ENCODE measurements at places on chromosomes 11 and 22.

- no peak for DNase-seq
These were observed 12.3 kb downstream of the ZBED5 start for GRCh38 chr11:10845589-10845988.

GRCh38 chr11:131099746-131100145, 183.5 kb upstream of the SNX19 start:
- no peak for DNase-seq

DNA sequence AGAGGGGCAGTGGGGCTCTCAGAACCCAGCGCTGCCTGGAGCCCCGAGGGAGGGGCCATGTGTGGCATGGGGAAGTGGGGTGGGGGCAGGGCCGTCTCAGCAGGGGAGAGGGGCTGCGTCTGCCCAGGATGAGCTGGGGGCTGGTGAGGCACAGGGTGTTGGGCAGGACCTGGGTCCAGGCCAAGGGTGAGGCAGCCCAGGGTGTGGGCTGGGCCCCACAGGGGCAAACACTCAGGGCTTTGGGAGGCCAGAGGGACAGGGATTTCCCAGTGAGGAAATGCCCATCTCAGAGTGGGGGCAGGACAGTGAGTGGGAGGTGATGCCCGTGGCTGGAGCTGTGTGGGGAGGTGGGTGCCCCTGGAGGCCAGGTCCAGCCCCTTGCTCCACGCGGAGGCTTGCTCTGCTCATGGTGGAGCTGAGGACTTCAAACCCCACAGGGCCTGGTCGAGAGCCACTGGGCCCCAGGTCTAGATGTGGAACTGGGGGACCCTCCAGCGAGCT, 5.4 kb downstream of the PLXNB2 start:
- DNase-seq, result no peak

DNA sequence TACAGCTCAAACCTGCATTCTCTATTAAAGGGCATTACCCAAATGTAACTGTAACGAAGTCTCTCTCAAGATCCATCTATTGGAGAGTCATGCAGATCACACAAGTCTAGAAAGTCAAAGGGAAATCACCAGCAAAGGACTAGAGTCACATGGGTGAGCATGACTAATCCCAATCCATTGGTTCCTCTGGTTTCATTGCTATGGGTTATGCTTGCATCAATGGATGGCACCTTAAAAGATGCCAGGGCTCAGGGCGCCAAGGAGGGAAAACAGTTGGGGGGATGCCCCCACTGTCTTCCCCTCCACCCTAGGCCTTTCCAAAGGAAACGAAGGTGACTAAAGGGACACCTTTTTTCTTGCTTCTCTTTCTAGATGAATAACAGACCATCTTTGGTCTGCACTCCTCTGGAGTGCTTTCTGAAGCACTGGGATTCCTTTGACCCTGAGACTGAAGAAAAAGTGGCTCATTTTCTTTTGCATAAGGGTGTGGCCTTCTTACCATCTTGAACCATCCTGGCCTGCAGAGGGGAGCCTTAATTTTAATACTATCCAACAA, 8.1 kb downstream of the NXPE4 start:
- DNase-seq, result no peak

DNA sequence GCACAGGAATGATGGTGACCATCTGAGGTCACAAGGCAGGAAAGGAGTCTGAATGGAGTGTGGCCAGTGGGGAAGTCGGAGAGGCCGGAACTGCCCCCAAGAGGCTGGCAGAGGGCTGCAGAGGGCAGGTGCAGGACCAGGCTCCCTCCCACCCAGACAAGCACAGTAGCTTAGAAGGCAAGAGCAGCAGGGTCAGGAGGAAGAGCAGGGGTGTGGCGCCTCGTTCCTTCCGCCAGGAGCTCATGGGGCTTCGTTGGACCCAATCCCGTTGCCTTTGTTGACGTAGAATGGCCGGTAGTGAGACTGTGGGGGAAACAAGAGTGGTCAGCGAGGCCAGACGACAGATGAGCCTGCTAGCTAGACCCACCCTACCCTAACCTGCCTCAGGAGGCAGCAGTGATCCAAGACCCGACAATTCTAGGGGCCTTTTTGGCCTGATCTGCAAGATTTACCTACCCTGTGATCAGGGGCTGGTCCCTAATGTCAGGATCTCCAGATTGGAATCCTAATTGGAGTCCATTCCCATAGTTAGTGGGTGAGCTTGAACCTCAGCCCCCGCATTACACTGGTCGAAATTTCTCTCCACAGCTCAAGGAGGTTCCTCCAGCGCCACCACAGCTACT, 25.6 kb downstream of the TRIM29 start:
- no peak for DNase-seq

- no peak for DNase-seq
These were observed 18.2 kb downstream of the APOL4 start for GRCh38 chr22:36183446-36183845.

DNA sequence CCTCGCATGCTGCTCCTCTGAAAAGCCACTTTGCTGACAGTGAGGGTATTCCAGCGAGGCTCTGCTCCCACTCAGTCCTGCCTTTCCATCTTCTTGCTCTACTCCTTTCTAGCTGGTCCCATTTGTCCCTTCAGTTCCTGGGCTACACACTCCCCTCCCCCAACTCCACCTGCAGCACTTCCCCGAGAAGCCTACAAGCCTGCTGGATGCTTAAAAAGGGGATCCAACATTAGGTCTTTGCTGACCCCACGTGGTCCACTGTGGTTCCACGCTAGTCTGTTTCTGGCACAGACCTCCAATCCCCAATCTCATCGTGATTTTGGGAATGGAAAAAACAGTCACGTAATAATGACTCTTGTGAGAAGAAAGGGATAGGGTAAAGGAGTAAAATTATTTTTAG, 121.6 kb upstream of the SNX19 start:
- DNase-seq, result no peak

- DNase-seq, result no peak
These were observed 53.6 kb downstream of the GRAMD4 start for GRCh38 chr22:46673662-46674236.

- DNase-seq, result no peak
These were observed 11.5 kb upstream of the RAB39A start for GRCh38 chr11:107916671-107917241.

DNA sequence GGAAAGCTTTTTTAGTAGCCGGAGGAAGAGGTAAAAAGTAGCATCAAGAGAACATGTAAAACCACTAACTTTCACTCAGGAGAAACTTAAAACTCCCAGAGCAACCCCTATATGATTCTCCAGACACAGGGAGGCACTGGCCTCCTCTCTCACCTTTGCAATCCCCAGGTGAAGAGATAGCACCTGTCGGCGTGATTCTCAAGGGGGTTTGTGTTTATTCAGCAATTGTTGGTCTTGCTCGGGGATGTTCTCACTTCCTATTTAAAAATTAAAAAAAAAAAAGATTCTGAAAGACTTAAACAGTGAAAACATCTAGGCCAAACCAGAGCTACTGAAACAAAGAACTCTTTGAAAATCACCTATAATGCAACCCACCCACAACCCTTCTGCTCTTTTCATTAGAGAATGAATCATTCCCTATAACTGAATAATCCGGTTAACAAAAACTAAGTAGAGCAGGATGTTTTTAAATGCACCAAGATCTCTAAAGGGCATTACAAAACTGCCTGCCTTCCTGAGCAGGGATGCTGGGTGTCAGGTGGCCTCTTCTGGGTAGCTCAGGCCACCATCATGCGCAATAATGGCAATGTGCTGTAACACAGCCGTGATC, 24.9 kb downstream of the DHCR7 start:
- no peak for DNase-seq

DNA sequence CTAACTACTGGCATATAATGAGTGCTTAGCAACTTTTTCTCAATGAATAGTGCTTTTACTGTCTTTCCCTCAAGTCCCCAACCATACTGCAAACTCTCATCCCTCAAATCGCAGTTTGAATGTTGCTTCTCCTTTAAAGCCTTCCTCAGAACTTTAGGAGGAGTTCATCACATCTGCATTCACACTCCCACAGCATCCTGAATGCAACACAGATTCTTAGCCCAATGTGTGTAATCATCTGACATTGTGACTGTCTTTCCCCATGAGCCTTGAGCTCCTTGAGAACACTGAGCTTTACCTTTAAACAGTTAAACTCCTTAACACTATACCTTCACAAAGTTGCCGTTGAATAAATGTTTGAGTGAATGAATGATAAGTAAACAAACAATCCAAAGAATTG, 81.7 kb upstream of the FAM181B start:
- DNase-seq, result no peak

GRCh38 chr11:63504933-63505586, 824 bp upstream of the LGALS12 start:
- DNase-seq, result no peak

DNA sequence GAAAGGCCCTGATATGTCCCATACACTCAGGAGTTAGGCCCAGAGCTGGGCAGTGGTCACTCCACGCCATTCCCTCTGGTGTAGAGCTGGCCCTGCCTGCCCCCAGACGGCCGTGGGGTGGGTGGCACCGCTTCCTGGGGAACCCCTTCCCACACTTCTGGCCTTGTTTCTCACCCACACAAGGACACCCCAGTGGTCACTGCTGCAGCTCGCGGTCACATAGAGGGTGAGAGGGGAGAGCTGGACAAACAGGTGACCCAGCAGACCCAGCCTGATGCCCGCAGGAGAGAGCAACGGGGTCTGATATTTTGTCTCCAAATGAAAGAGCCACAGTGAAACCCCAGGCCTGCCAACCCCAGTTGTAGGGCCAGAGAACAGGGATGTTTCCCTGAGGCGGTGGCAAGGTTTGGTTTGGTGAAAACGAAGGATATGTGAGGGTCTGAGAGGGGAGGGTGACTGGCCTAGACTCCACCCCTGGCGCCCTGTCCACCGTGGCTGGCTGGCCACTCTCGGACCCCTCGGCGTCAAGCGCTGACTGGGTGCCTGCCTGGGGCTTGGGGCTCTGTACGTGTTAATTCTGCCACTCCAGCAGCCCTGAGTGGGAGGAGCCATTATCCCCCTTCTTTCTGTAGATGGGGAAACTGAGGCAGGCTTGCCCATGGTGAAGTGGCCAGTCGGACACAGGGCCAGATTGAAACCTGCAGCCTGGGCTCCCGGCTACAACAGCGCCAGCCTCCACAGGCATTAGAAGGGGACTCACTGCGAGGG, 71.0 kb upstream of the PPARA start:
- no peak for DNase-seq

DNA sequence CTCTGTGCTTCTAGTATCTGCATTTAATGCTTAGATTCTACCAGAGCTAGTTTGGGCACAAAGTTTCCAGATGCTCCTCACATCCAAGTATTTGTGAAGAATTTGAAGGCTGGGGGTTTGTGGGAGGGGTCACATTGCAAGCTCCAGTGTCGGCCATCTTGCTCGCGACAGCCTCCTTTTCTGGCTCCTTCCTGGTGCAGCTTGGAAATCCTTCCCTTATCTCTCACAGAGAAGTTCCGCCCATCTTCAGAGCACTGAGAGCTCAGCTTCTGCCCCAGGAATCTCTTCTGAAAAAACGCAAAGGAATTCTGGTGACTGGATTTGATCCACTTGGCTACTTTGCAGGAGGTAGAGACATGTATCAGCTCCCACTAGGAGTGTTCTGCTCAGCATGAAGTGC, 497.5 kb downstream of the TBC1D22A start:
- no peak for DNase-seq

- DNase-seq, result no peak
These were observed 101.5 kb downstream of the PLEKHA7 start for GRCh38 chr11:16912692-16913111.

DNA sequence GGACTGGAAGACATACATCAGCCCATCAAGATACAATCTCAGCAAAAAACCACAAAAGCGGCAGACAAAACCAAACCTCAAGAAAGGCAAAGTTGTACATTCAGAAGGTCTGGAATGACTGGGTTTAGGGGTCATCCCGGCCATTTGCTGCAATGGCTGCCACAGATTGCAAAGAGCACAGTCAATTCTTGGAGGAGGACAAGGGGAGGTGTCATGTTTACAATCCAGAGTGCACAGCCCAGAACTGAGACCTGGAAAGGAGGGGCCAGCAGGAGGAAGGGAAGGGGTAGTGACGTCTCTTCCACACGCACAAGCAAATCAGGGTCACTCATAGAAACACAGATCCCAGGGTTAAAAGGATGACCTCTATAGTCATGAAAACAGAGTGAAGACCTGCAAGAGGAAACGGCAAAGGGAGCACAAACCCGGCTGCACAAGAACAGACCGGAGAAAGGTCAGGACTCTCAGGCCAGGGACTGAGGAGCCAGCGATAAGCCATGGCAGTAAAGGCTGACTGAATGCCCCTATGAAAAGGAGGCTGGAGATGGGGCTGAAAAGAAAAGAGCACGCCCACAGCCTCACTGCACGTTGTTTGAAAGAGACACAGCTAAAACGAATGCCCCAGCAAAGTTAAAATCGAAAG, 18.2 kb upstream of the MUC5AC start:
- no peak for DNase-seq

GRCh38 chr22:39947220-39948216, 12.7 kb upstream of the TMA7B start:
- no peak for DNase-seq

GRCh38 chr11:47104261-47104950, 72.3 kb downstream of the ARFGAP2 start:
- DNase-seq, result peak; percentile 9

DNA sequence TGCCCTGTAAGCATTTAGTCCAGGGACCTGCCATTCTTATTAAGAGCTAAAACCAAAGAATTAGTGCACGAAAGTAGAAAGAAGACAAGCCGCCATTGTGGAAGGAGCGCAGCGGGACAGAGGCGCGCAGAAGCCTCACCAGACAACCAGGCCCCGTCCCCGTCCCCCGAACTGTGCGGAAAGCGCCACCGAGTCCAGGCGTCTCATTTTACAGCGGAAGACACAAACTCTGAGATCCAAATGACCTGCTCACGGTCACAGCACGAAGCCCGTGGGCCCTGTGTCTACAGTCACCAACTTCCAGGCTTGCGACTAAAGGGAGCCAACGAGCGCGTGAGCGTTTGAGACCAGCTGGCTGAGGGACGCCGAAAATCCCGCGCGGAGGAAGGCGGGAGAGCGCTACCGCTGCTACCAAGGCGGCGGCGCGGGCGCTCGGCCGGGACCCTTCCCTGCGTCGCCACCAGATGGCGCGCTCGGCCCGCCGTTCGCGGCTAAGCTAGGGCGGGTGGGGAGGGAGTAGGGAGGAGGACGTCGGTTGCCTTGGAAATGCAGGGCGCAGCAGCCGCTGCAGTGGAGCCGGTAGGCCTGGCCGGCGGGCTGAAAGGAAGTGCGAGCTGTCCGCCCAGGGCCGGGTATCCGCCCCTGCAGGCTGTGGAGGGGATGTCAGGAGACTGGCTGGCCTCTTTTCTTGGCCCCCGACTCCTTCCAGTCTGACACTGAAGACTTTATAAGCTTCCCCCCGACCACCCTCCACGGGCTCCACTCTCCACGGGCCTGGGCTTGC, 434 bp upstream of the CCDC83 start:
- DNase-seq, result peak; percentile 91

DNA sequence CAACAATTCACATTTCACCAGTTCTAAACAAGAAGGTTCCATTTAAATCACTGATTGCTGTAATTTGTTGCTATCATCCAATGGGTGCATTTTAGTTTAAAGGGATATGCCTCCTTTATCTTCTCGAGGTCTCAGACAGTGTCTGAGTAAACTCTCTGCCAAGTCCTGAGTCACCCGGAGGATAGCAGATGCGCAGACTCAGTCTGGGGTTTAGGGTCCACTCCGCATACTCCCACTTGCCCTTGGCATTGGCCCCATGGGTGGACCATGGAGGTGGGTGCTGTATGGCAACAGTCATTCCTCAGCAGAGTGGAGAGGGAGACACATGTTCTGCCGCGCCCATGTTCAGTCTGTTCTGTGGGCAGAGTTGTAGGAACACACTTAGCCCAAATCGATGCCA, 65.4 kb upstream of the CRTAM start:
- DNase-seq, result no peak

All from H1 (cell line).